ENCODE measurements at places on chromosomes 6 and 20.

DNA sequence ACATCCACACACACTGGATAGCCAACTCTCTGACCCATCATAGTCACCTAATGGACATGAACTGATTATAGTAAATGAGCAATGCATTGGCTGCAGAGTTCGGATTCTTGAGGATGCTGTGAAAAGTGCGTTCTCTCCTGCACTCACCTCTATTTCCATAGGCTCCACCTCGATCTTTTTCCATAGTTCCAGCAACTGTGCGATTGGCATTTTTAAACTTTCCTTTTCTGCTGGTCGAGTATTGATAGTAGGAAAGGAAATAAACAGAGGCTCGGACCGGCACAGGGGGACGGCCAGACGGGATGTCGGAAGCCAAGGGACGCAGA, 94.4 kb downstream of the RNASET2 start:
- no peak for DNase-seq

DNA sequence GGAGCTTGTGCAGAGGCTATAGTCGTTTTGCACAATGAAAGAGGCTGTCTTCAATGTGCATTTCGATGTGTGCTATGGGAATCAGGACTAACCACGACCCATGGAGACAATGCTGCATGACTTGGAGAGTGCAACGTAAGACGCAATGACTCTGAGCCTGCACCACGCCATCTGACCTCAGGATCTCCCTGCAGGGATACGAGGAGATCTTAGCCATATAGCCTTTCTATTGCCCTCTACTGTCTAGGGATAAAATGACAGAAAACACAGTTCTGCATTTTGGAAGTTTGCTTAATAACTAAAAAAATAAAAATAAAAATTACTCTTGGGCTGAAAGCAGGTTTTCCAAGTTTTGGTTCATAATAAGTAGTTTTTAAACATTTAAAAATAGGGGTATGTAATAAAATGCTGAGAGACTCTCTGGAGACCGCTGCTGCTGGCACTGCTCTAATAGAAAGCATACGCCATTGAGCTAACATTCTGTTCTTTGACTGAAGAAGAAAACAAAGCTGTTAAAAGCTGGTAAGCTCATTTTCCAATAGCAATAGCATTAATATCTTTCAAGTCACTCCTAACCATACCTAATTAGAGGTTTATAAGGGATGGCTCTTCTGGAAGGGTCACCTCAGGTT, 87.2 kb downstream of the PDE7B start:
- no peak for DNase-seq

GRCh38 chr6:111276335-111276734, 189.0 kb downstream of the SLC16A10 start:
- no peak for DNase-seq

DNA sequence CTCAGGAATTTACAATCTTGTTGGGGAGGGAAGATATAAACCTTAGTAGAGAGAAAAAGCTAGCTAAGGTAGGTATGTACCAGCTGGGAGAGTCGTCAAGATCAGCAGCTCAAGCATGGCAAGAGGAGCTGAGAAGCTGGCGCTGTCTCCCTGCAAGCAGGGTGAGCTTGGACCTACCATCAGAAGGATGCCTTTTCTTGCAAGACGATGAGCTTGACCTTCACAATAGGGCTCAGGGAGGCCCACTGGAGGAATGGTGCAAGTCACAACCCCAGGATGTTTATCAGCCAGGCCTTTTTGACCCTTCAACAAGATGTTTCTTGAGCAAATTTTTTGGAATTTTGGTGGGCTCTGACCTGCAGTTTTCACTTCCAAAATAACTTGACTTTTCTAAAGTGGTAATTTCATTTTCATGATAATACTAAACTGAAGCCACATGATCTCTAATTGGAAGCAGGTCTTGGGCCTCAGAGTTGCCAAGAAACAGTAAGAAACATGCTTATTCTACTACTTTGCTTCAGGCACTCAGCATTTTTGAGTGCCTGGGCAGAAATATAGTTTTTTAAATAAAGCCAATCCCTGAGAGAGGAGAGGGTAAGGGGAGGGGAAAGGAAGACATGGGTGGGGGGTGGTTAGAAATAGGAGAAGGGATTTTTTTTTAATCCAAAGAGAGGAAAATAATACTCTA, 258.1 kb downstream of the CLIC5 start:
- no peak for DNase-seq

DNA sequence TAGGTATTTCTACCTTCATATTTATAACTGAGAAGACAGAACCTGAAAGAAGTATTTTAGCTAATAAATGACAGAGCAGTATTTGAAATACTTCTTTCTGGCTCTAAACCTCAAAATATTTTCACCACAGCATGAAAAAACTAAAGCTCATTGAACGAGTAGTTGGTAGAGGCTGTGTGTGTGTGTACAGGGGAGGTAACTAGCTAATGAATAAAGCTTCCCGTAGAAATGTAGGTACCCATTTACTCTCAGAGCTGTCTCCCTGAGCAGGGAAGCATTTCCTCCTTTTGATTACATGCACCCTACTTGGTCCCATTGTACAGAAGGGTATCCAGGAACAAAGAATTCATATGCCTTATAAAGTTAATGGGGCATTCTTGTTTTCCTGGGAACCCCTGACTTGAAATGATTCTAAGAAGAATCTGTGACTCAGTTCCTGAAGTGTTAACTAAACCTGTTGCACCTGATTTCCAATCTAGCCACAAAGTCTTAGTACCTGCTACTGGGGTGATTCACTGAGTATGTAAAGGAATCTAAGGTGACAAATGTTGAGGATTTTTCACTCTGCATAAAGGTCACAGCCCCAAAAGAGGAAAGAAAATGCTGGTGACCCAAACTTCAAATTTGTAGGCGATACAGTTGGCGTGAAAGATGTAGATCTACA, 12.5 kb downstream of the CRYBG1 start:
- DNase-seq: no peak

DNA sequence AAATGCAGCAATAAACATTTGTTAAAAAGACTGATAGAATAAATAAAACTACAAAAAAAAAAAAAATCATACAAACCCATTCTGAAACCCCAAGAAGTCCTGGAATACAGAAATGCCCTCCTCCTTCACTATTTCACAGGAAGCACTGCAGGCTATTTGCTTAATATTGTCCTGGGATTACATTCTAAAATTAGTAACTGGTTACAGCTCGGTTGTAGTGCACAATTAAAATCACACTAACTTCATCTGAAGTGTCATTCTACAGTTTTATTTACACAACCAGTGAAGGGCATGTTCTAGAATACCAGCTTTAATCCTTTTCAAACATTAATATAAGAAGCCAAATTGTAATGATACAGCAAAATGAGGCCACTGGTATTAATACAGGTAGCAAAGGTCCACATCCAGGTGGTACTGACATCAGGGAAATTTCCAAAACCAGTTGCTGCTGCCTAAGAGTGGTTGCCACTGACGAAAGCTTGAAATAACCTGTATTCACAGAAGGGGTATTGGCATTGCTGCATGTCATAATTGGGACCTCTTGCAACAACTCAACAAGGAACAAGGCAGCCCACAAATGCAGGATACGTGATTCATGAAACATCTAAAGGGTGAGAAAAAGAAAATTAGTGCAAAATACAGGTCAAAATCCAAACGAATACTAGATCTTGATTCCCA, 26.9 kb downstream of the AKIRIN2 start:
- DNase-seq: no peak

GRCh38 chr6:118306392-118307238, 241.5 kb upstream of the PLN start:
- no peak for DNase-seq

GRCh38 chr6:30997301-30997700, 13.0 kb upstream of the MUC22 start:
- no peak for DNase-seq

DNA sequence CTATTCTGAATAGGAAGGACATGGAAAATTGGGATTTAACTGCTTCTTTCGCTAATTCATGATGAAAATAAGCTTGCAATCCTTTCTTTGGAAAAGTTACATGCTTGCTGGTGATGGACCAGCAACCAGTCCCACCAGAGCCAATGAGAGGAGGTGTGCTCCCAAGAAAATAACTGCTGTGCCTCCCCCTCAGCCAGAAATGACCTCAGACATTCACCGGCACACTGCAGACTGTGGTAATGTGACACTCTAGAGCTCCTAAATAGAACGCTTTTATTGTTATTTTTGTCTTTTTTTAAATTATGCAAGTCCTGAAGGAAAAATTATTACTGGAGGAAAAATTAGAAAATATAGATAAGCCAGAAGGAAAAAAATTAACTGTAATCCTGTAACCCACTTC, 2.6 kb downstream of the PYGB start:
- DNase-seq: no peak

DNA sequence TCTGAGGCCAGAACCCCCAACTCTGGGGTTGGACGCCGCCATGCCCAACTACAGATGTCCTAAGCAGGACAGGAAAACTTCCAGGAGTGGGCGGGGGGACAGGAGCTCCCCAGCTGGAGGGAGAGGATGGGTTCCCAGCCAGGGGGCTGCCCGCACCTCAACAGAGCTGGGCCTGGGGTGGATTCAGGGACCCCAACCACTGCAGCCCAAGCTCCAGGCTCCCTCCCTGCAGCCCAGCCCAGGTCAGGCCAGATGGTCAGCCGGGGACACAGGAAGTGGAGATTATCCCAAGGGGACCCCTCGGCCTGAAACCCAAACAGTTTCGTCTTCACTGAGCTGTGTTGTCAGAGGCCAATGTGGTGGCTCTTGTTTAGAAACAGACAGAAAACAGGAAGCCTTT, 9.4 kb downstream of the LAMA5 start:
- no peak for DNase-seq

DNA sequence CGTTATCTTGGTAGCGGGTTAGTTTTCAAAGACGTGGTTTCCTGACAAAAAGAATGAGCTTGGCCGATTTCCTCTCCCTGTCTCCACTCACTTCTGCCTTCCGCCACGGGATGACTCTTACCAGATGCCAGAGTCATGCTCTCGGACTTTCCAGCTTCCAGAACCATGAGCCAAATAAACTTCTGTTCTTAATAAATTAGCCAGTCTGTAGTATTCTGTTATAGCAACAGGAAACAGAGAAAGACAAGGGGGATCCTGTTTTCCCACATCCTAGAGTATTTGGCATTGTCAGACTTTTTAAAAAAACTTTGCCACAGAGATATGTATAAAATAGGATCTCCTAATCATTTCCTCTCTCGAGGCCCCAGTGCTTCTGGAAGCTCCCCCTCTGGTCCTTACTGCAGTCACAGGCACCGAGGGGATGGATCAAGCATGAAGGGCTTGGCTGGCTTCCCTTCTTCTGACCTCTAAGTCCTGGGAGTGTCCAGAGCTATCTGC, 84.9 kb upstream of the NAA20 start:
- DNase-seq: no peak

DNA sequence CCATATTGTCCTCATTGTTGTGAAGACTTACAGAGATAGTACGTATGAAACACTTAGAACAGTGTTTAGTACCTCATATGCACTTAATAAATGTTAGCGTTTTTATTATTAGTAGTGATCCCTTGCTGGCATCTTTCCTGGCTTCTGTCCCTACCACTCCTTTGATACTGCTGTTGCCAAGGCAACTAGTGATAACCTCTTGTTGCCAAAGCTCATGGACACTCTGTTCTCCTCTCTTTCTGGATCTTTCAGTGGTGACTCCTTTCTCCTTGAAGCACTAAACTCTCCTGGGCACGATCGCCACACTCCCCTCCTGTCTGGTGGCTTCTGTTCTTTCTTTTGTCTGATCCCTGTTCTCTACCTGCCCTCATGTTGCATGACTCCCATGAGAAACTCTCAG, 83.5 kb downstream of the FOXO3 start:
- no peak for DNase-seq

- DNase-seq: no peak
These were observed 22.9 kb downstream of the TMC2 start for GRCh38 chr20:2559279-2559626.

DNA sequence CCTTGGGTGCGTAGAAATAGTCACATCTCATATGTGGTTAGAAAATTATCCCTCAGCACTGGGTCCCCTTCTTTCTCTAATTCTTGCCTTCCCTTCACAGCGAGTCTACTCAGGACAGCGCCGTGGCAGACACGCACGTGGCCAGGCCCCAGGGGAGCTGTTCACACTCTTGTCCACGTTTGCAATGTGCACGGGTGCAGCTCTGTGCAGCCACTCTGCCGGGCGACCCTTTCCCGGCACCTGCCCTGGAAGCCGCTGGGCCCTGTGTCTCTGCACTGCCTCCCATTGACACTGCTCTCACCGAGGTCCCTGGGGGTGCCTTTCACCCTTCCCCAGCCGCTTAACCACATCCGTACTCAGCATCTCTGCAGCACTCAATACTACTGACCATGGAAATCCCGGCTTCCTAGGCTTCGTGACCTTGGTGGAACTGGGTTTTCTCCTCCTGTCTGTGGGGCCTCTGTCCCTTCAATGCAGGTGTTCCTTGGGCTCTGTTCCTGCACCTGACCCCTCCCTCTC, 104.9 kb downstream of the DACT2 start:
- DNase-seq: no peak

DNA sequence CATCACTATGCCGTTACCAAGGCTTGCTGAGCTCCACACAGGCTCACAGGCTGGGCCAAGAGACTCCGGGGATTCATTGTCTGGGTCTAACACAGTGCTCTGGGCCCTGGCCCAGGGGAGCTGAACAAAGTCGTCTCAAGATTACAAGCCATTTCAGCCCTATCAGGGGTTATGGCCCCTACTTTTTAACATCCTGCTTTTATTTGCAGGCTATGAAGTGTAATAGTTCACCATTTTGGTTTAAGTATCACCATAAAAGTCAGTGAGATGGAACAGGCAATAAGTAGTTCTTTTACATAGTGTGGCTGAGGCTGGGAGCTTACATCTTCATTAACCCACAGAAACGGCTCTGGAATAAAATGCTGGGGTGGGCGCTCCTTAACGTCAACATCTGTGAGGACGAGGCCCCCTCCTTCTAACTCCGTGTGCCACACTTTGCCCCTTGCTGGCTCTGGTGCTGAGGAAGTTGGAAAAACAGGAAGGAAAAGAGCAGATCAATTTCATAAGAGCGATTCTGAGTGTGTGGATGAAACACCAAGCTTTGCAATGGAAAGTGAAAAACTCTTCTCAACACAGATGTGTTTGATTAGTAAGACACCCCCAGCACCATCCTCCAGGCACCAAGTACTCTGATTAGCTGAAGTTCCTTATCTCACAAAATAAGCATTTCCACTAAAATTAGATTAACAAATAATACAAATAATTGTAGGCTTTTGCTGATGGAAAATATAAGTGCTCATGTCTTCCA, 447.3 kb downstream of the MAFB start:
- no peak for DNase-seq
